ENCODE measurements at places on chromosomes 12 and 14.

GRCh38 chr14:22870811-22871223, 723 bp upstream of the LRP10 start:
- peak; percentile 72 for DNase-seq

GRCh38 chr12:32454866-32455265, 55.5 kb downstream of the FGD4 start:
- no peak for DNase-seq

GRCh38 chr12:3744229-3744901, 8.5 kb downstream of the CRACR2A start:
- no peak for DNase-seq

- no peak for DNase-seq
These were observed 98.4 kb downstream of the BCAT1 start for GRCh38 chr12:24850496-24850895.

GRCh38 chr14:20278414-20278813, 27.3 kb downstream of the TTC5 start:
- DNase-seq = no peak

GRCh38 chr12:50117057-50117622, 5.1 kb downstream of the COX14 start:
- DNase-seq = no peak

DNA sequence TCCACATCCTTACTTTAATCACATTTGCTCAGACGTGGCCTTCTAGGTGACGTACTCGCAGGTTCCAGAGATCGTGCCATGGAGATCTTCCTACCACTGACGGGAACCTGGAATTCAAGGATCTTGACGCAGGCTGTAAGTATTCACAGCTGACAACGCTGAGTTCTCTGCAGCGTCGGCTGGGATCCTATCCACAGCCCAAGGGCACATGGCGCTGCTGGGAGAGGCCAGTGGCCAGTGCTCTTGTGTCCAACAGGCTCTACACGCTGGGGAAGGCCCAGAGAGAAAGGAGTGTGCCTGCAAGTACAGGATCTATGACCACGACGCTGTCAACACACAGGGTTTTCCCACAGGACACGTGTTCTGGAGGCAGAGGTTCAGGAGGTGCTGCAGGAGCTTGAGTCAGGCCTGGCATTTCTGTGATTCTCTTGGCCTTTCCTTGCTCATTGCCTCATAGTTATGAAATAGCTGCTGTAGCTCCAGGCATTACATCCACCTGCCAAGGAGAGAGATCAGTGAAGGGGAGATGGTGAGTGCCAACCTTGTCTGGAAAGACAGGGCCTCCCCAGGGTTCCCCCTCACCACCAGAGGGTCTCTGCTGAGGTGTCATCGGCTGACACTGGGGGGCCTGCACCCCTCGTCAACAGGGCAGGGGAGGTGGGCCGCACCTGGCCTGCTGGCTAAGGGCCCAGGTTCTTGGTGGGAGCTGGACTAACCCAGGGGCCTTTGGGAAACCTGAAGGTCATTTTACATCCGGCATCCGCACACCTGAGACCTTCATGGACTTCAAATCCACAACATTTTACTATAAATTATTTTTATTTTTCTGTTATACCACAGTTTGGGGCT, 21.3 kb downstream of the LRCOL1 start:
- DNase-seq = no peak

- DNase-seq = no peak
These were observed 70.8 kb downstream of the FBXL14 start for GRCh38 chr12:1523558-1524050.

GRCh38 chr12:57237932-57238853, 8.7 kb downstream of the SHMT2 start:
- no peak for DNase-seq

DNA sequence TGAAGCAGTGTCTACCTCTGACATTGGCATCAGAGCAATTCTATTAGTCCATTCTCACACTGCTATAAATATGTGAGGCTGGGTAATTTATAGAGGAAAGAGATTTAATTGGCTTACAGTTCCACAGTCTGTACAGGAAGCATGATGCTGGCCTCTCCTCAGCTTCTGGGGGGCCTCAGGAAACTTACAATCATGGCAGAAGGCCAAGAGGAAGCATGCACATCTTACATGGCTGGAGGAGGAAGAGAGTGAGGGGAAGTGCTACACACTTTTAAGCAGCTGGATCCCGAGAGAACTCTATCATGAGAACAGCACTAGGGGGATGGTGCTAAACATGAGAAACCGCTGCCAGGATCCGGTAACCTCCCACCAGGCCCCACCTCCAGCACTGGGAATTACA, 25.7 kb upstream of the SEL1L start:
- no peak for DNase-seq

- DNase-seq = no peak
These were observed 137.4 kb downstream of the SLC16A7 start for GRCh38 chr12:59733200-59733599.

DNA sequence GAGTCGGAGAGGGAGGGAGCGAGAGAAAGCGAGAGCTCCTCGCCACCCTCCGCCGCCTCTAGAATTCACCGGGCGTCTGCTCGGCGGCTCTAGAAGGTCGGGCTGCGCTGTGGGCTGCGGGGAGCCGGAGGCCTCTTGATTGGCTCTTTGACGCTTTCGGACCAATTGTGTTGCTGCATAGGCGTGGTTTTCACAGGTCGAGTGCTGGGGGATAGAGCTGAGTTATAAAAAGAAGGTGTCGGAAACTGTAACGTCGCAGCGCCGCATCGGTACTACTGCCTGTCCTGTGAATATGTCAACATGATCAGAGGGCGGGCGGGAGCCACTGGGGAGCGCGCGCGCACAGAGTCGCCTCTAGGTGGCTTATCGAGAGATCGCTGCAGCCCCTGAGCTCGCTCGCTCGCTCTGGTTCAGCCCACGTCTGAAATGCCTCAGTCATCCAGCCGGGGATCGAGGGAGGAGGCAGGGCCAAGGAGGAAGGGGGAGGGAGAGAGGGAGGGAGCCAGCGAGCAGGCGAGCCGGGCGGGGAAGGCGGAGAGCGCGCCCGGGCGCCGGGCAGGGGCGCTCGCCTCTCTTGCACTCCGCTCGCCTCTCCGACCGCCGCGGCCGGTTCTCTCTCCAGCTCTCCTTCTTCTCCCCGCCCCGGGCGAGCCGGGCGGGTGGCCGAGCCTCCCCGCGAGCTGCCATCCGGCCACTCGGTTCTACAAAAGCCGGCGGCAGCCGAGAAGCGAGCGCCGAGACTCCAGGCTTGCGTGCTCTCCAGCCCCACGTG, at the start of gene TBX3:
Gene TBX3 (minus strand): TSS at position 78 of the 772 bp plus-strand sequence. CDS start 975 bp downstream, outside the sequence.
- peak; percentile 4 for DNase-seq

GRCh38 chr12:26621932-26622331, 211.1 kb downstream of the ITPR2 start:
- no peak for DNase-seq

DNA sequence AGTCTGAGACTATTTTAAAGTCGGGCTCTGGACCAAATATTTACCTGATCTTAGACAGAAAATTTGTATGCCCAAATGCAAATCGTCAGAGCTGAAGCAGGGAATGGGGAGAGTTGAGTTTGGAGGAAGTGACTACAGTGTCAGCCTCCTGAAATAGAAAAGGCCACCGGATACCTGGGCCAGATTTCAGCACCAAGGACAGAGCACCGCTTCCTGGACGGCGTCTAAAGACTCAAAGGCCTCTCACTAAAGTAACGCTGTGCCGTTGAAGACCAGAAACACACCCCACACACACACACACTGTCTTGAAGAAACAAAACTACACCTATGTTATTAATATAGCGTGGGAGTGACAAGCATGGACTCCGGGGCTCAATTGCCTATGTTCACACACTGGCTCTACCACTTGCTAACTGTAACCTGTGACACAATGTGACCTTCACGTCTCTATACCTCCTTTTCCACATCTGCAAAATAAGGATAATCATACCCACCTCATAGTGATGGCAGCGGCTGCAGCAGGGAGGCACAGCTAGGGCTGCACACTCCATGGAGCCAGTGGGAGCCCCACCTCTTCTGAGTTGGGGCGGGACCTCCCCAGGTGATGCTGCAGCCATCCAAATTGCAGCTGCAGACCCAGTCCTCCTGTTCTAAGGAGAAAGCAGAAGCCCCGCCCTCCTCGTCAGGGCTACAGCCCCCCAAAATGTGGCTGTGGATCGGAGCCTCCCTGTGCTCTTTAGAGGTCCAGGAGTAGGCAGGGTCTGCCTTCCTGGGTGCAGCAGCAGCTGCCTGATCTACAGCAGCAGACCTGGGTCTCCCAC, 35.6 kb downstream of the KRT76 start:
- no peak for DNase-seq

DNA sequence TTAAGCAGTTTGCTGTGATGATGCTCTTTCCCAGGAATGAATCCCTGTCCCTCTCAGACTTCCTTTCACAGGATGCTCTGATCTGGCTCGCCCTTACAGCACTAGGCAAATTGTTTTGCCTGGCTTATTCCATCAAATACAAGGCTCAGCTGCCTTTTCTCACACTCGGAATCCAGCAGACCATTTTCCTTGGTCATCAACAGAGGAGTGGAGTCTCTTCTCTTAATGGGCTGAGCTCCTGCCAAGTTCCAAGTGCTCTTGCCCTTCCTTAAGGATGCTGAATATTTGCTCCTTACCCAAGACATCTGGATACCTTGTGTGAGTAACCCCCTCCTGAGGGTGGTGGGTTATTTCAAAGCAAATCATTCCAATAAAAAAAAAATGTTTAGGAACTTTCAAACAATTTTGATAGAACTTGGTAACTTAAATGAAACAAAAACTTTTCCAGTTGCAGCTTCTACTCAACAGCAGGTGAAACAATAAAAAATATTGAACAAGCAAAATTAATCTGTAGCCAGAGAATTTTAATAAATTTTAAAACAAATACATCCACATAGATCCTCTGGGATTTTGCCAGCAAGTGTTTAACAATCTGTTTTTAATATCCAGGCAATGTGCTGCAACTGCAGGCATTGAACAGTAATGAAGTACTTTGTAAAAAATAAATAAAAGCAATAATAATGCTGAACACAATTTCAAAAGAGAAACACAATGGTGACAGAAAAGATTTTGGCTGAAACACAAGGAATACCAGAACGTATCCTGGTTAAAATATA, 264.0 kb upstream of the FAR2 start:
- no peak for DNase-seq

GRCh38 chr12:43336962-43337555, 214.9 kb downstream of the ADAMTS20 start:
- DNase-seq = no peak

DNA sequence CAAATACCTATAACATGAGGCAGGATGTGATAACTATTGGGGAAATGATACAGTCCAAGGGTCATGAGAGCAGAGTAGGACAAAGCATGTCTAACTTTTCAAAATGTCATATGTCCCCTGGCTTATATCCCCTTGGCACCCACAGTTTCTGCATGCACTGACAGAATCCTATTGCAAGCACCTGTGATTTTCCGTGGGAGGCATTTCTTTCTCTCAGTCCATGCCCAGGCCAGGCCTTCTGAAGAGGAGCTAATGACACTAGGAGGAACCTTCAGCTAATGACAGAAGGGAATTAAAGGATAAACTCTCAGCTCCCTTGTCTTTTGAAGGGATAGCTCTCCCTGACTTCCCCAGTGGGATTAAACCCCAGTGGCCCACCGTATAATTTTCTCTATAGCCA, 249.2 kb downstream of the TTC6 start:
- no peak for DNase-seq

GRCh38 chr12:65868133-65868705, 43.9 kb downstream of the HMGA2 start:
- no peak for DNase-seq

DNA sequence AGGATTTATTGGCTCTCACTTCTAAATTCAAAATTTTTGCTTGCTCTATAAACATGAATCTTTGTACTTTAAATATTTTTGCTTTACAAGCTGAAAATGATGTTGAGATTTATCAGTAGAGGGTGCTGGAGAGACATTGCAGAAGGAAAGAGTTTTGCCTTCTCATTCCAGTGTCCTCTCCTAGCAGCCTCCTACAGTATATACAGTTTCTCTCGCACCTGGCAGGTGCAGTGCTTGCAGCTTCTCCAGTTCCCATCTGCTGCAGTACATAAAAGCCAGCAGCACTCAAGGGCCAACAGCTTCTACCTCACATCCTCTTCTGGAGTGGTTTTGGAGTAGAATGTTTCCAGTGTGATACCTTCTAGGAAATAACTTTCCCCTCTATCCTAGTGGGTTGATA, 601.8 kb upstream of the ATXN7L3B start:
- DNase-seq = no peak

GRCh38 chr12:68378872-68379606, 46.9 kb upstream of the MDM1 start:
- DNase-seq = no peak

GRCh38 chr12:111121840-111122239, 201.5 kb upstream of the MYL2 start:
- DNase-seq = no peak

- peak; percentile 53 for DNase-seq
These were observed 3.1 kb downstream of the ARHGEF25 start for GRCh38 chr12:57614178-57614947.

GRCh38 chr12:67524861-67525616, 123.5 kb upstream of the DYRK2 start:
- no peak for DNase-seq

DNA sequence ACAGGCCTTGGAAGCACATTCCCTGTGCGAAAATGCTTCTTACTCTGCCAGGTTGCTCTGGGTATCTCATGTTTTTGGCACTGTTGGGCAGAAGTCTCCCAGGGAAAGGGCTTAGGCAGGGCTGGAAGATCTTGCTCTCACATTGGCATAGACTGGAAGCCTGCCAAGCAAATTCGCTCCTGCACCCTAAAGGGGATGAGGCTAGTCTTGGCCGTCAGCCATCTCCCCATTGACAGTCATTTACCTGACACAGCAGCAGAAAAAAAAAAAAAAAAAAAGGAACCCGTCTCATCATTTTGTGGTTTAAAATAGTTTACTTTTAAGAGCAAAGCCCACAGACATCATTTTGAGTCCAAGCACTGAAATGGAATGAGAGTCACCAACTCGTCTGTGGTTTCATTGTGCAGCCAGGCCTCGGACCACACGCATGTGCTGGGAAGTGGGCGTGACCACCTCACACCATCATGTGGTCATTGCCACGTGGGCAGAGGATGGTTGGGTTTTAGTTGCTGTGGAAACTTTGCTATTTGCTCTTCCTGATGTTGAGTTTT, 84.8 kb downstream of the NRXN3 start:
- DNase-seq = no peak

DNA sequence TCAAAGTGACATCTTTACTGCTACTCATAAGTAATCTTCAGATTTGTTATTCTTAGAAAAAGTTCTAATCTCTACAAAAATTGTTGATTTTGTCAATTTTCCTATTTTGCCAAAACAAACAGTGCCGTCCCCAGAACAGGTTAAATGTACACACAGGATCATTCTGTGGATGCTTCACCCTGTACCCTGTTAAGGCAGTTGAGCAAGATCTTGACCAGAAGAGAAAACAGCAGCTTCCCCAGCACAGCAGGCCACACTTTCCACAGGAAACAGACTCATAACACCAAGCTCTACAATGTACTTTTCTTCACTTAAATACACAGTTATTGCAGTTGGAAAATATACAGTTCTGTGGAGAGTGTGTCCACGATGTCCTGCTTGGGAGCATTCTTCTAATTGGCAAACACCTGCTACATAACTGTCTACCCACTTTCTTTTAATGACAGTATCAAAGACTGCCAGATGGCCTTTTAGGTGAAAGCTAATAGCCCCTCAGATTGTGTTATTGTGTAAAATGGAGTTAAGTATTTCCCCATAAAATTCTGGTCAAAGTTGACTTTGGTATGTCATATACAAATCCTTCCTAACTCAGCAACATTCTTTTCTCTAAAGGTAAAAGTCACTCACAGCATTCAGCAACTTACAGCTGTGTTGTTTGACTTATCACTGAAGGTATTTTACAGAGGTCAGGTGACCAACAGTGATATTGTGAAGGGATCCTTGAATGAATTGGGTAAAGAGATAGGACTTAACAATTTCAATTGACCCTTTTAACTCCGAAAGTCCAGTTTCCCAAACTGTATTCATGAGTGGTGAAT, 77.0 kb downstream of the SEC23A start:
- DNase-seq = no peak

- no peak for DNase-seq
These were observed 707.3 kb upstream of the FOXG1 start for GRCh38 chr14:28059254-28059653.
